ENCODE measurements at places on chromosomes 3 and 15.

DNA sequence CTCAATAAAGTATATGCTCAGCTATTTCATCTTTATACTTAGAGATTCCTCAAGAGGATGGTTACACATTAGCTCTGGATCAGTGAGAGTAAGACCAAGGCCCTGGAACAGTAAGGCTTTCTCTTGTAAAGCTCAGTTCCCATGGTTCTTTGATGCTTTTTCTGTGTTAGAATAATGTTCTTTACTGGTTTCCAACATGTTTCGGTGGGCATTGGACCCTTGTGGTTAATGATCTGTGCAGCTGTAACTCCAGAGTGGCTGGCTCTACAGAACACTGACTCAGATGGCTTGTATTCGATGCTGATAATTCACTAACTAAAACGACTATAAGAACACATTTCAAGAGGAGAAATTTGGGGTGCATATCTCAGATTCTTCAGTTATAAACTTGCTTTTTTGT, 114.7 kb downstream of the AKAP13 start:
- no peak for DNase-seq

DNA sequence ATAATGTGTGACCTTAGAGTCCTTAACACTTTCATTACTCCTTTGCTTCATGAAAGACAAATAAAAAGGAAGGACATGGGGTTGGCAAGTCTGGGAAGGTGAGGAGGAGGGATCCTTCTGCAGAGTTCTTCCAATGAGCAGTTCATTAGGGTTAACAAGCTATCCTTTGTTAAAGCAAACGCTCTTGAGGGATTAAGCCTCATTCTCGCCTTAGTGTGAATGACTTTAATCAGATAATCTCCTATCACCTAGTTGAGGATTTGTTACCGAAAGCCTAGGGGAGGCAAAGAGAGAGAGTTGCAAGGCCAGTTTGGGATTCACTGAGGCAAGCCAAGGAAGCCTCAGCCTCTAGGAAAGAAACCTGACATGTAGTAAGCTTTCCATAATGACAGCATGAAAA, 7.4 kb upstream of the MBNL1 start:
- DNase-seq: no peak

GRCh38 chr3:23960649-23961048, 15.6 kb downstream of the NR1D2 start:
- no peak for DNase-seq

GRCh38 chr3:134357914-134358811, 16.1 kb downstream of the AMOTL2 start:
- DNase-seq: no peak

DNA sequence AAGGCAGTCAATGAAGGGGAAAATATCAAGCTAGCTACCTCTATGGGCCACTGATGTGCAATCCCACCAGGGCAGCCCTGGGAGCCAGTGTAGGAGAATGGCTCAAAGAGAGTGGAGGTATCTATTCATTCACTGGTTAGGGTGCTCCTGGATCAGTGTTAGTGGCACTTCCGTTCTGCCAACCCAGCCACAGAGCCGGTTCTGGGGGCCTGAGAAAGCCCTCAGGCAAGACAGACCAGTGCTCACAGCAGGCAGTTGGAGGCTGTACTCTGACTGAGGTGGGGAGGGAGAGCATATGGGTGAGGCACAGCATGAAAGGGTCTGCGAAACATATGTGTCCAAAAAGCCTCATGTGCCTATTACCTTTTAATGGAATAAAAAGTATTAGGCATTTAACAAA, 109.3 kb downstream of the KCNMB2 start:
- DNase-seq: no peak

- no peak for DNase-seq
Observed at GRCh38 chr15:80154336-80154735, 1.5 kb downstream of the FAH start.

- no peak for DNase-seq
Observed at GRCh38 chr3:121477589-121477988, 68.2 kb downstream of the POLQ start.

DNA sequence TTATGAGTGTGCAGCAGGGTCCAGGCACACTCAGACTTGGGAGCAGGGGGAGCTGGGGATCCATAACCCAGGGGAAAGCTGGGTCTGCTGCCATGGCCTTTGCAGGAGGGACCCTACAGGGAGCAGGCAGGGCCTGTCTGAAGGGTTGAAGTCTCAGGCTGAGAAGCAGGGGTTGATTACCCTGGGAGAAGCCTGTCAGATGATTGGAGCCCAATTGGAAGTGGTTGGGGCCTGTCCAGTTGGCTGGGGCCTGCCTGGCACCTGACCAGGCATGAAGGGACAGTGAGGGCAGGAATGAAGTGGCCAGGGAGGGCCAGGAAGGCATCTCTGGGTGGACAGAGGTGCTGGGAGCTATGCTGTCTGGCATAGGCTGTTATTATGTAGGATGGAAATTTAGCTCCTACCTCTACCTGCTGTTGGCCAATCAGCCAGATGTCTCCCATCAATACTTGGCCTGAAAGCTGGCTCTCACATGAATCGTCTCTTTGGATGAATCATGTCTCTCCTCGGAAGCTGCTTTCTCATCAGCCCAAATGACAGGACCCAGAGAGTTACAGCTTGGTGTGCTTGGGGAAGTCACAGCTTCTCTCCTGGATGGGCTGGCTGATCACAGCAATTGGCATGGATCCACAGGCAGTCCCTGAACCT, 27.4 kb upstream of the SLCO2A1 start:
- DNase-seq: no peak

- no peak for DNase-seq
Observed at GRCh38 chr15:69533522-69533921, 80.9 kb downstream of the RPLP1 start.

DNA sequence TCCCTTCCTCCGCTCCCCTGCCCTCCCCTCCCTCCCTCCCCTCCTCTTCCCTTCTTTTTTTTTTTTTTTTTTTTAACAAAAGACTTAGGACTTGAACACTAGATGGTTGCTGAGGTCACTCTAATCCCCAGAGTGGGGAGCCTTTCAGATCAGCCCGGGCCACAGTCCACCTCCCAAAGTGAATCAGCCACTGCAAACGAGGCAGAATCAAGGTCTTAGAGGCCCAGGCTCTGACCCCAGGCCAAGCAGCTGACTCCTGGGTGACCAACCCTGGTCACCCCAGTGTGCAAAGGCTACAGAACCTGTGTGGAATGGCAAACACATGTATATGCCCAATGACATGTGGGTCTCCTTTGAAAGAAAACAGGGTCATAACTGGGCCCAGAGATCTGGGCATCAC, 18.3 kb upstream of the EHD4 start:
- no peak for DNase-seq

- no peak for DNase-seq
Observed at GRCh38 chr3:44906997-44907396, 32.6 kb downstream of the TGM4 start.

DNA sequence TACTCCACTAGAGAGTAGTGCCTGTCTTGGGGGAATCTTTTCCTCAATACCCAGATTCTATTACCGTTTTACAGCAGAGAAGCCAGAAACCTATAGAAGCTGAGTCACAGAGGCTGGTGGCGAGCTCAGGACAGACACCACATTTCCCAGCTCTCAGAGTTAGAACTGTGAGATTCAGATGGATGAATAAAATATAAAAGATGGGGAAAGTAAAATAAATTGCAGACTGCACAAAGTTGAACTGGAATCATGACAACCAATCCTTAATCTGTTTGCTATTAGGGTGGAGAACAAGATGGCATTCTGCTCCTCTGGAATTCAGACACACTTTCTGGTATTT, 40.5 kb upstream of the CMSS1 start:
- no peak for DNase-seq

- no peak for DNase-seq
Observed at GRCh38 chr15:22253676-22254408, 173.5 kb downstream of the OR4M2 start.

DNA sequence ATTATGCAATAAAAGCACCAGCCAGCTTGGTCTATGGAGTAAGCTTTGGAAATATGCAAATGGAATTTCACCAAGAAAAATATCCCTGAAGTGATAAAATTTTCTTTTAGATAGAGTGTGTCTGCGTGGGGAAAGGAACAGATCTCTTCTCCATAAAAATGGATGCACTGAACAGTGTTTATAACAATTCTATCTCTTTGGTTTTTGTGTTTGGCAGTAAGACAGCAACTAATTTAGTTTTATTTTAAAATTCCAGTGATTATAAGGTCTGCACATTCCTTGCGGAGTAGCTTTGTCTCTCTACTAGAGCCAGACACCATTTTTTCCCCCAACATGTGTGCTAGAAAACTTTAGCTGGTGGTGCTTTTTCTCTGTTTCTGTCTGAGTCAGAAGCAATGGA, 712.4 kb downstream of the GRM7 start:
- DNase-seq: no peak

DNA sequence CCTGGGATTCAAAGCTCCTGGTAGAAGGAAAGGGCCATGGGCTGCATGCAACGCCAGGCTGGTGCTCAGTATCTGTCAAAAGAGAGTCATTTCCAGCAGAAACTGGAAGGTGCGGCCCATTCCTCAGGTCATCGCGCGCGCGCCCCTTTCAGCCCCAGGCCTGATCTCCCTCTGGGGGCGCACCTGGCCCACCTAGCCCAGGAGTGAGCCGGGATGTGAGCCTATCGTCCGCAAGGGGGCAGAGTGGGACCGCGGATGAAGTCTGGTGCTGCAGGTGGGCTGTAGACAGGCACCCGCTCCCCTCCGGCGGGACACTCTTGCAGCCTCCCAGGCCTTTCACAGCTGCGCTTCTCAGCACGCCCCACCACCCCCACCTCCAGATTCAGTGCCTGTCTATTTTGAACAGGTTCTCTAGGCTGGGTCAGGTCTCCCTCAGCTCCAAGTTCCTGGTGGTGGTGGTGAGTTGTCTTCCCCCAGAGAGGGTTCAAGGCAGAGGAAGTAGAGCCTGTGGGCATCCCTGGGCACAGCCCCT, 5.8 kb upstream of the RPL29 start:
- DNase-seq: peak; percentile 64

GRCh38 chr3:23258110-23258509, 55.0 kb downstream of the UBE2E2 start:
- no peak for DNase-seq

GRCh38 chr3:15428539-15428938, 1.1 kb downstream of the EAF1 start:
- DNase-seq: no peak

DNA sequence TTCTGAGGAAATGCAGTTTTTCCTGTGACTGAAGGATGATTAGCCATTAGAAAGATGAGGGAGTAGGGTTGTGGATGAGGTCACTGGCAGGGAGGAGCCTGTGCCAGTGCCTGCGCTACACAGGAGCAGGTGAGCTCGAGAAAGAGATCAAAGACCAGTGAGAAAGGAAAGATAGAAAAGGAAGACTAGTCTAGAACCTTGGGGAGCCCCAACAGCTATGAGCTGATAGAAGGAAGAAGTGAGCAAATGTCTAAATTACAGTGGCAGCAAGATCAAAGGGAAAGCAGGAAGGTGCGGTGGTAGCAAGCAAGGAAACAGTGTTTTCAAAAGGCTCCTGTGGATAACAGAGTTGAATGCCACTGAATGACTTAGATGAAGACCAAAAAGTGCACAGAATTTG, 39.6 kb downstream of the LNP1 start:
- no peak for DNase-seq

DNA sequence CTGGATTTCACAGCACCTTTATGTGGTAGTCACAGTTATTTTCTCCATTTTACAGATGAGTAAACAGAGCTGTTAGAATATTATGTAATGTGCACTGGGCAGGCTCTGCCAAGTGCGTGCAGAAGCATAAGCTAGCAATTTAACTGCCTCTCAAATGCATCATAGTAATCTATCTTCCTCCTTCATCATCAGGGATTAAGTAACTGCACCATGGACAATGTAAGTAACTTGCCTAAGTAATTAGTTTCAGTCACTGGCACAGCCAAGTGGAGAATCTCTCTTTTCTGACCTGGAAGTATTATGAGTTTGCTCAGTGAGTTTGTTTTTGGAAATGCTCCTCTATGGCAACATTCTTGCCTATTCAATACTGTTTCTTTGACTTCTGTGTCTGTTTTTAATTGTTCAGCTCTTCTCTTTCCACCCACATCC, 260.5 kb downstream of the PTPRG start:
- no peak for DNase-seq
